HEK293T (cell line): ENCODE measurements at places on chromosomes 2 and 18.

DNA sequence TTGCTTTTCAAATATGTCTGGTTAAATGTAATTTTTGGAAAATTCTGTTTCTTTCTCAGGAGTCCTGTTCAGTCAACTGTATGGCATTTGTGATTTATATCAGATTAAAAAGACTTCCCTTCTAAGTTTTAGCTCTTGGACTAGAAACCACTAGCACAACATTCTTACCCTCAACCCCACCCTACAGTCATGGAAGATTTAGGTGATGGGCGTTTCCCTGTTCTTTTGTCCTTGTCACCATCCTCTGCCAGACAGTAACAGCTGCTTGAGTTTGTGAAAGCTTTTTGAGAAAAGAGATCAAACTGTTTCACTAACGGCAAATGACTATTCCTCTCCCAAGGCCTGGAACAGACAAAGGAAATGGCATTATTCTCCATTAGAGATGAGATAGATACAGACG is 31.8 kb downstream of the SERPINB5 start:
- DNase-seq: no peak

DNA sequence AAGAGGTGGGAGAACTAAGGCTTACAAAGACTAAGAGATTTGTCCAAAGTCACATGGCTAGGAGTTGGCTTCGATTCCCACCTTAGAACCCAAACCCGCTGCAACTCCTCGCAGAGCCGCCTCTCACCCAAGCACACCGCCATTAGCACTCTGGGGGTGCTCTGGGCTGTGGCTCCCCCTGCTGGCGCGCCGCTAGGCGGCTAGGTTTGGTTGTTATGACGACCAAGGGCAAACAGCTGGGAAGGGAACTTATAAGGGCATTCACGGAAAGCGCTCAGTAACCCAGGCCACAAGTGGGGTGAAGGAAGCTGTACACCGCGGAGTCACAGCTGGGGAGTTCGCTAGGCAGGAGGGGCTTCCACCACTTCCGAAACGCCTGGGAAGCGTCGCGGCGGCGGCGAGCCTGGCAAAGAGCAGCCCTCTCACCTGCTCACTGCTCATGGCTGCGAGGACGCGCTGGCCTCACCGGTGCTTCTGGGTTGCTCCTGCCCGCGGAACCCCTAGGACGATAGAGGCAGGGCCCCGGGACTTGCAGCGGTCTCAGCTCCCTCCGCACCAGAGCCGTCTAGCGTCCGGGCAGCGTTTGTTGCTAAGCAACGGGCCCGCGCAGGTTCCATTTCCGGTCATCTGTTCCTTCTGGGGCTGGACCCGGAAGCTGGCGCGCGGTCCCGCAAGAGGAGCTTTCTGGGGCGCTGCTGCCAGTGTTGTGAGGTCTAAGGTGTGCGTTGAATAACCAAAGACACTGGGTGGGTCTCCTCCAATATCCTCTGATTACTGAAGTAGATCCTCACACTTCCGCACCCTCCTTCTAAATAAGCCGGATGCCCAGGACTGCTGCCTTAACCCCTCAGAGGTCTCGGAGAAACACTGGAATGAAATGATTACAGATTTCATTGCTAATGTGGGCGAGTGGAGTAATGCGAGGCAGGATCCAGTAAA is at the start of gene DNAH7:
DNAH7 (minus strand) TSS at position 567 of the 939 bp plus-strand sequence; CDS start at position 441, 126 bp downstream.
- peak; percentile 86 for DNase-seq

DNA sequence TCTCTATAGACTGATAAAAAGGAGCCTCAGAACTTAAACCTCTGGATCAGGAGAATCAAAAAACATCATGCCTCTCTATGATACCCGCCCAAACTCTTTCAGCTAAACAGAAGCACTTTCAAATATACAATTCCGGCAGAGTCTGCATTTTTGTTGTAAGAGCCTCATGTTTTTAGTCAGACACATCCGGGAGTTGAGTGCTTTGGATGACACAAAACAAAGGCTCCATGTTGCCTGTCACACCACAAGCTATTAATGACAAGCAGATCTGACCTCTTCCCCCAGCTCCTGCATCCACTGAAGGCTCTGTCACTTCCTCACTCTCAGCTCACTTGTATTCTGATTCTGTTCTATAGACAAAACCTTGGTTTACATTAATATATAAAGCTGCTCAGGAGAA is 33.2 kb downstream of the SLC38A11 start:
- DNase-seq: no peak

GRCh38 chr2:64635976-64636911 is 17.5 kb downstream of the SERTAD2 start:
- no peak for DNase-seq

DNA sequence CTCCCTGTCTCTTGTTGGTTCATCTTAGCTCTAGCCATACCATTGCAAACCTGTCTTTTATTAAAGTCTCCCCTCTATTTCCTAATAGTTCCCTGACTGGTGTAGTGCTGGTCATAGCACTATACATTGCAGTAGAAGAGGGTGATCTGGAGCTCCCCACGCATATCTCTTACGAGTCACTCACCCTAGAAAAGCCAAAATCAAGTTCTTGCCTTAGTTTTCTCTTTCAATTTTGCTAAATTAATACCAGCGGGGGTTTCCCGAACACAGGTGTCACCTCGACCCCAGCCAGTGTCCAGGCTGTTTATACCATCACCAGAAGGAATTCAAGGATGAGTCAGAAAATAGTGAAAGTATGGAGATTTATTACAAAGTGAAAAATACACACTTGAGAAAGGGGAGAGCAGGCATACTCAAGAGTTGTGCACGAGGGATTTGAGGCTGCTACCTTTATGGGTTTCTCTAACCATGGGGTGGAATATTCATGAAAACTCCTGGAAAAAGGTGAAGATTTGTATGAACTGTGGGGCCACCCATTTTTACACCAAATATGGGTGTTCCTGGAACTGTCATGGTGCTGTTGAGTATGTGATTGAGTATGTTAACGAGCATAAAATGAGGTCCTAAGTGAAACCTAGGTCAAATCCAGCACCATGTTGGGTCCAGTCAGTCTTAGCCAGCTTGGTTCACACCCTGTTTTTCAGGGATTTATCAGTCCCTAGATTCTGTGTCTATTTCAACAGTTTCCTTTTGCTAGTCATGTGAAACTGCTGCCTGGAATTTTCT is 20.2 kb downstream of the PROKR1 start:
- DNase-seq: no peak

DNA sequence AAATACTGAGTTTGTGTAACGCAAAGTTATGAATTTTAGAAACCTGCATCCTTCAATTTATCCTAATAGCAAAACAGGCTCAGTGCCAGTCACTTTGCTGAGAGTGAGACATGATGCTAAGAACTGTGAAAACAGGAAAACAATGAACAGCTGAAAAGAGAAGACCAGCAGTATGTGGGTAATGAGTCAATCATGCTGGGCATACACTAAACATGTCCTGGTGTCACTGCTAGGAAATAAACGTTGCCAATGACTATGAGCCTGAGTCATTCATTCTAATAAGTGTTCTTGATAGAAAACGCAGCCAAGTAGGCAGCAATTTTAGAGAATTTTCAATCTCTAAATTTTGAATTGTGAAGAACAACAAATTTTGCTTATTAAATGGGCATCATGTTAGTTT is 237.3 kb downstream of the GALR1 start:
- no peak for DNase-seq

- no peak for DNase-seq
Measured at GRCh38 chr2:53424902-53425301, 342.7 kb upstream of the CHAC2 start.

GRCh38 chr2:130388221-130388907 is 32.5 kb downstream of the PTPN18 start:
- DNase-seq: no peak

- peak; percentile 14 for DNase-seq
Measured at GRCh38 chr2:190382851-190383250, 25.3 kb upstream of the MFSD6 start.

- DNase-seq: no peak
Measured at GRCh38 chr2:74806920-74807319, 27.0 kb upstream of the HK2 start.

- DNase-seq: no peak
Measured at GRCh38 chr18:64332835-64333234, 183.9 kb upstream of the LINC00305 start.

DNA sequence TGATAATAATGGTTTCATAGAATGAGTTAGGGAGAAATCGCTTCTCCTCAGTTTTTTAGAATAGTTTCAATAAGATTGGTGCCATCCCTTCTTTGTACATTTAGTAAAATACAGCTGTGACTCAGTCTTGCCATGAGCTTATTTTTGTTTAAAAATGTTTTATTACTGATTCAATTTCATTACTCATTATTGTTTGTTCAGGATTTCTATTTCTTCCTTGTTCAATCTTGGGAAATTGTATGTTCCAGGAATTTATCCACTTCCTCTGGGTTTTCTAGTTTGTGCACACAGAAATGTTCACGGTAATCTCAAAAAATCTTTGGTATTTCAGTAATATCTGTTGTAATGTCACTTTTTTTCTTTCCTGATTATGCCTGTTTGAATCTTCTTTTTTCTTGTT is 371.5 kb upstream of the SETBP1 start:
- no peak for DNase-seq

DNA sequence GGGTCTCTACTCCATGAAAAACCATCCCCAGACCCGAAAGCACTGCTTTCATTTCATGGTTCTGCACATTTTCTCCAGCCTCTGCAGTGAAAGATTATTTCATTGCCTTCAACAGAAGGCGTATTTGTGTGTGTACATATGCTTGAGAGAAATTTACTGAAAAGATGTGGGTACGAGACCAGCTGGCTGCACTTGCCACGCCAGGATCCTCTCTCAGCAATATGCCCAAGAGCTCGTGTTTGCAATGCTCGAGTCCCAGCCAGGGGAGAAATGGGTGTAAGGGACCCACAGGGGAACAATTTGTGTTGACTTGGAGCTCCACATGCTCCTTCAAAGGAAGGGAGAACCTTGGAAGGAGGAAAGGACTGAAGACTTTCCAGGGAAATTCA is 37.3 kb downstream of the TMEM177 start:
- DNase-seq: no peak

GRCh38 chr2:225556461-225556860 is 157.0 kb downstream of the NYAP2 start:
- no peak for DNase-seq

DNA sequence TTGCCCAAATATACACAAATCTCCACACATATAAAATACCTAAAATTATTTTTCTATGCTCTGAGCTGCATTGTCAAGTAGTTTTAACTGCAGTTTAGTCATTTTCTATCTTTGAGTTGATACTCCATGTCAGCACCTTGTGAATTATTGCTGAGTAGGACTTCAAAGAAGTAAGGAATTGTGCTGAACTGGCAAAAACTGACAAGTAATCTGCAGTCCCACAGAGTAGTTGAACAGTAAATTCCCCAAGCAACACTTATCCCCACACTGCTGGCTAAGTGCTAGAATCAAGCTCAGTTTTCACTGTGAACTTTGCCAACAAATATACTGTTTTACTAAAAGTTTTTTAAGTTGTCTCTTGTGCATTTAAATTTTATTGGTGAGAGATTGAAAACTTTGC is 141.8 kb upstream of the ST6GAL2 start:
- DNase-seq: no peak

DNA sequence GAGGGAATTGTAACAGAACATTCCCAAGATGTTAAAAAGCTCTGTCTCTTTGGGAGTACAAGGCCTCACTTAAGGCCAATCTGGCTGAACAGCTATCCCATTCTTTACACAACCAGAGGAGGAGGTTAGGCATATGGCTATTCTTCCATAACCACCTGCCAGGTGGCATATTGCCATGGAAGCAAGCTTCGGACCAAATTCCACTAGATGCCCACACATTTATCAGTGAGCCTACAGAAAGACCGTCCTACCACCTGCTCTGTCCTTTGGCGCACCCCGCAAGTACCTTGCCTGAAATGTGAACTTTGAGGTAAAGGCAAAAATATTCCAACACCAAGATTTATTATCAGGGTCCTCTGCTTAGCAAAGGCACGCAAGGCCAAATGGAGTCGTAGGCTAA is 519.9 kb upstream of the TNP1 start:
- no peak for DNase-seq

DNA sequence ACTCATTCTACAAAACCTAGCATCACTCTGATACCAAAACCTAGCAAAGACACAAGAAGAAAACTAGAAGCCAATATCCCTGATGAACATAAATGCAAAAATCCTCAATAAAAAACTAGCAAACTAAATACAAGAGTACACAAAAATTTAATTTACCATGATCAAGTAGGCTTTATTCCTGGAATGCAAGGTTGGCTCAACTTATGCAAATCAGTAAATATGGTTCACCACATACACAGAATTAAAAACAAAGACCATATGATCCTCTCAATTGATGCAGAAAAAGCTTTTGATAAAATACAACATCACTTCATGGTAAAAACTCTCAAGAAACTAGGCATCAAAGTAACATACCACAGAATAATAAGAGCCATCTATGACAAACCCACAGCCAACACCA is 188.3 kb downstream of the ETAA1 start:
- DNase-seq: no peak

- no peak for DNase-seq
Measured at GRCh38 chr2:170307555-170308351, 129.8 kb downstream of the MYO3B start.

GRCh38 chr18:30925795-30926194 is 116.7 kb downstream of the DSC3 start:
- no peak for DNase-seq

DNA sequence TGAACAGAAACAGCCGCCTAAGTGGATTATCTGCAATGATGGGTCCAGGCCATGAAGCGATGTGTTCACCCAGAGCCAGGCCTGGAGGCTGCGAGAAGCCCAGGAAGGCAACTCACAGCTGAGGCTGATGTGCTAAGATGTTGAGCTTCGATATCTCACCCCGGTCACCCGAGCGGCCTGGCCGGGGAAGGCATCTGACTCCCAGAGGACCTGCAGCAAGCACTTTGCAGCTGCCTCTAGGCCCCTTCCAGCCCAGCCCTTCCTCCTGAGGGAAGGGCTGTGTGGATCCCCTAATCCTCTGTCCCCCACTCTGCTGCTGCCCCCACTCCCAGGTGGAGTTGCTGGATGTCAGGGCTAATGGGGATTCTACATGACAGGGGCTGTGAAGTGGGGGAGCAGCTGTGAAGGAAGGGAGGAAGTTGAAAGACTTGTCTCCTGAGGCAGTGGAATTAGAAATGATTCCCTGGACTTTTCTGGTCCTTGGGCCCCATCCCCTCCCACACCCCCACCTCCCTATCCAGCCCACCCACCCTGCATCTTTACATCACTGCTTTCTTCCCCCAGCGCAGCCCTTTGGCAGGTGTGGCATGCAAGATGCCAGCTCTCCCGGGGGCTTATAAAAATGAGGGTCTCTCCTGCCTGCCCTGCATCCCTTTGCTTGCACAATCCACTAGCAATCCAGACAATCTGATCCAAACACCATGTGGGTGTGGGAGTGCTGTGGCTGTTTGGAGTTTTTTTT is 4.3 kb downstream of the ATP6V1B1 start:
- no peak for DNase-seq
